K562 (cell line): ENCODE measurements at places on chromosomes 13 and 19. TPM values are rescaled to one million over a fixed set of nuclear protein-coding genes. Genes with fewer than 3 reads are reported as not detected.
A peak's percentile ranks its signal among the peaks of the same experiment; 100 is the strongest.

Gene SIN3B
- total RNA-seq, result 34.2 and 34.6 TPM in 2 replicates

Gene CEACAM3
- total RNA-seq, result not detected in 2 replicates

Gene ZNF560
- 0.09 TPM in 1 of 2 replicates, not detected in the other for total RNA-seq

- H3K27me3 ChIP-seq, result no peaks in the 10 kb centered on the region; the same call in 2 of the 3 replicates
- H3K4me1 ChIP-seq, result peaks cover 25% of the 10 kb centered on the region
- peak overlapping the region; percentile 100 for H3K4me3 ChIP-seq
Observed at GRCh38 chr19:47228937-47229675, 1.9 kb downstream of the BBC3 start.
